Astrocyte (in vitro differentiated cells and primary cell): ENCODE measurements at places on chromosomes 7 and 10.

- DNase-seq = no peak
These were observed 180.1 kb upstream of the MKLN1 start for GRCh38 chr7:131147604-131148003.

- peak; percentile 9 for DNase-seq
These were observed 91.6 kb downstream of the RNF32 start for GRCh38 chr7:156732091-156732625.

- peak; percentile 98 for DNase-seq
These were observed 26.4 kb upstream of the SRGN start for GRCh38 chr10:69061305-69062161.

GRCh38 chr7:136698977-136699376, 169.5 kb upstream of the CHRM2 start:
- no peak for DNase-seq

DNA sequence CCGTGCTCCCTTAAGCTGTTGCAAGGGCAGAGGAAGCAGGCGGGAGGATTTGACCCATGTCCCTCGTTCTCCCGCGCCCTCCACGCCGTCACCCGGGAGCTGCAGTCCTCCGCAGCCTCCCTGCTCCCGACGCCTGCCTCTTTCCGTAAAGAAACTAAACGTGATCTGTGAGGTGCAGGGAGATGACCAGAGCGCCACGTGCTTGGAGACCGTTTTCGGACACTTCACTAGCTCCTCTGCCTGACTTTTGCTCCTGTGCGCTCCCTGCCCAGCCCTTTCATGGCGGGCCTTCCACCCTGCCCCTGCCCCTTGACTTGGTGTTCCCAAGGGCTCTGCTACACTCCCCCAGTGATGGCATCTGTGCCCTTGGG, 171.2 kb downstream of the LSM5 start:
- no peak for DNase-seq

DNA sequence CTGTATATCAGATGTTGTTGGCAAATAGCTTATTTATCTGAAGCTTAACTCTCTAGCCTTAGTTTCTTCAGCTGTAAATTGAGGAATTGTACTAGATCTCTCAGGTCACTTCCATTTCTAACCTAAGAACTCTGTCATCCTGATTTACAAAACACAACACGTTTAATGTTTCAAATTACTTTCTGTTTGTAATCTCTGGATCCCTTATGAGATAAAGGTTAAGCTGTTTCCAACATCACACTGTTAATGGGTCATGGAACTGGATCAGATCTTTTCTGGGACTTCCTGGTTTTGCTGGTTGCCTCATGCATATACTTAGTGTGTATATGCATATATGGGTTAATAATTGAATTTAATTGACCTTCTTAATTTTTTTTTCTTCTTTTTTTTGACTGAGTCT, 9.9 kb downstream of the SAMD8 start:
- DNase-seq = no peak

DNA sequence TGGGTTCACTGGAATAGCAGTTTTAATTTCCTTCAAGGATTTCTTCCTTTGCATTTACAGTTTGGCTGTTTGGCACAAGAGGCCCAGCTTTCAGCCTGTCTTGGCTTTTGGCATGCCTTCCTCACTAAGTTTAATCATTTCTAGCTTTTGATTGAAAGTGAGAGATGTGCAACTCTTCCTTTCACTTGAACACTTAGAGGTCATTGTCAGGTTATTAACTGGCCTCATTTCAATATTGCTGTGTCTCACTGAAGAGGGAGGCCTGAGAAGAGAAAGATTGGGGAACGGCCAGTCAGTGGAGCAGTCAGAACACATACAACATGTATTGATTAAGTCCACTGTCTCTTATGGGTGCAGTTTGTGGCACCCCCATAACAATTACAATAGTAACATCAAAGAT, 33.9 kb downstream of the PTTG1IP2 start:
- no peak for DNase-seq

DNA sequence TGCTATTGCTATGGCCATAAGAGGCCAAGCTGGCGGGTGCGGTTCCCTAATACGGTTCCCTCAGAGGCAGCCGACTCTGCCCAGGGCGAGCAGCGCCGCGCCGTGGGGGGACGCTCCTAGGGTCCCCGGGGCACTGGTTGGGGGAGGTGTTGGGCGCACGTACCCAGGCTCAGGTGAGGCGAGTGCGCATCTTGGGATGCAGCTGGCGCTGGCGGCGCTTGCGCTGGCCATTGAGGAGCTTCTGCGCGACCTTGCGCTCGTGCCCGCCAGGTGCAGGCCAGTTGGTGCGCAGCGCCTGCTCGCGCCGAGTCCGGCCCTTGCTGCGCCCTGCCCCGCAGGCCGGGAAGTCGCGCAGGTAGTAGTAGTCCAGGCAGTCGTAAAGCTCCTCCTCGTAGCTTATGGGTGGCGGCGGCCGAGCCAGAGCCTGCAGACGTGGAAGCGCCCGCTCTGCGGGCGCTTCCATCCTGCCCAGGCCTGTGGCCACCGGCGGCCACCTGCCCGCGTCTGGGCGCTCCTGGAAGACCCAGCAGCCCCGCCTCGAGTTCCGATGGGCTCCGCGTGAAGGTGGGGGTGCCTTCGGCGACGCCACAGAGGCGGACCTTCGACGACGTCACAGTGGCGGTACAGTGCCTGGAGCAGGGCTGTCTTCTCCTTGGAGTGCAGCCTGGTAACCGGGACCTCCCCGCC, at the start of gene NUPR2:
Gene NUPR2, minus strand, starts transcription at position 566 of the 687 bp plus-strand sequence. Its CDS starts 103 bp downstream, at position 463.
- no peak for DNase-seq

- DNase-seq = no peak
These were observed 1.0 kb upstream of the LRRTM3 start for GRCh38 chr10:66924674-66925345.

GRCh38 chr10:1980459-1980858, 243.1 kb upstream of the ADARB2 start:
- DNase-seq = no peak

DNA sequence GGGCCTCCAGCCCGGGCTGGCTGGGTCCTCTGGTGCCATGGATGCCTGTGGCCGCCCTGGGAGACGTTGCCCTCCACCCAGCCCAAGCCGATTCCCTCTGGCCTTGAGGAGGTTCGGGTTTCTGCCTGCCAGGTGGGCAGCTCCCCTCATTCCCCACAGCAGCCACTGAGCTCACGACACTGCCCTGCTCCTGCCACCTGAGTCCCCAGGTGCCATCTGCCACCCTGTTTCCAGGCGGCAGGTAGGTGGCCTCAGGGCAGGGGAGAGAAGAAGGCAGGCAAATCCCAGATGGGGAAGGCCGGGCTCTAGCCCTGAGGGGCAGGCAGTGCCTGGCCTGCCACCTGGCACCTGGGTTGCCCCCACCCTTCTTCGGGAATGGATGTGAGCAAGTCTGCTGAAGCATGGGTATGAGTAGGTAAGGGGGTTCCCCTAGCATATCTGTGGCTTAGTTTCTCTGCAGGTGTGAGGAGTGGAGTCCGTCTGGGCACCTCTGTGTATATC, 92.2 kb upstream of the PPIF start:
- DNase-seq = no peak

DNA sequence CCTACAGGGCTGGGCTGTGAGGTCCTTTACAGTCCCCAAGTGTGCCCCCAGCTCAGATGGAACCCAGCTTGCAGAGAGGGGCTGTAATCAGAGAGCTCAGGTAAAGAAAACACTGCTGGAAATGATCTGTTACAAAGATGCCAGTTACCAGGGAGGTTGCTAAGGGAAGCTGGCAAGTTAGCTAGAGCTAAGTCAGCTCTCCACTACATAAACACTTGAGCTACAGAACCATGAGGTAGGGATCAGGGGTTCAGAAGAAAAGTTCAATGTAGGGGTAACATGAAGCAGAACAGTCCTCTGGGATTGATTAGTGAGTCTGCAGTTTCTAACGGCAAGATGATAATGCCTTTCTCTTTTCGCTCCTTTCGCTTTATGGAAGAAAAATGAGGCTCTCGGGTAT, 53.1 kb upstream of the TM9SF3 start:
- DNase-seq = no peak

DNA sequence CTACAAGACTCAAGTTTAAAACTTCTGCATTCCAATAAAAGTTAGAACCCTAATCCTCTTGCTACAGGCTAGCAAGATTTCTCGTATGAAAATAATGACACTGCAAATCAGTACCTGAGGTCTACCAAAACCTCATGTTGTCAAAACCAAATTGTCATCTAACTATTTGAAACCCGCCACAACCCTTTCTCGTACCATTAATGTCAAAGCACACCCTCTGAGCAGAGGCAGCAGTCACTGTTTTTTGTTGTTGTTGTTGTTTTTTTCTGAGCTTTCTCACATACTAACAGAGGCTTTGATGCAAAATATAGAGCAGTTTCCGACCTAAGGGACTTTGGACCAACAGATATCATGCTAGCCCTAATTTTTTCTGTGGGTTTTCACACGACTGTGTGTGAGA, 563.9 kb upstream of the C7orf33 start:
- DNase-seq = no peak

DNA sequence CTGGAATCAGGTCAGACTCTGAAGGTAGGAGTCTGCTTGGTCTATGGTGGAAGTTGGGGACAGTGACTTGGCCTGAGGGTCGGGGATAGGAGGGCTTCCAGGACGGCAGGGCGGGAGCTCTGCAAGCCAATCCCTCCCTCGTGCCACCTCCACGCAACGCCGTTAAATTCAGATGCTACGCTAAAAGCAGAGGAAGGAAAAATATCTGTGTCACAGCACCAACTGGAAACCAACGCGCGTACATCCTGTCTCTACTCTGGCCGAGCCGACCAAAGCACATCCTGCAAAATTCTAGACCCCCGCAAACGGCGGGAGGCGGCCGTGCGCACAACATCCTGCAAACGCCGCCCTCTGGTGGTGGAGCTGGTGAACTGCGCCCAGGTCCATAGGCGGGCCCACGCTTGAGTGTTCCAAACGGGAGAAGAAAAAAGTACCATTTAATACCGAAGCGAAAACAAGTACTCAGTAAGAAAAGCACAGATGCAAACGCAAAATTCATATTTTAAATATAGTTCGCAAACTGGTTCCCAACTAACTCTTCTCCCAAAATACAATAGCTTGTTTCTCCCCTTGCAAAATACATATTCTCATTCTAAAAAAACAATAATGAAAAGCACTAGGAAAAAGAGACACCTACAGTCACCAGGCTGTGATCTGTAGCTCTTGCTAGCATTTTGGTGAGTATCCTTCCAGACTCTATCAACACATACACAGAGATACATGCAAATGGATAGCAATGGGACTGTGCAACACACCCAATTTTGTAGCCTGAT, 45.7 kb upstream of the HSPA12A start:
- peak; percentile 50 for DNase-seq

- no peak for DNase-seq
These were observed 94.9 kb upstream of the TCF7L2 start for GRCh38 chr10:112855134-112855533.

DNA sequence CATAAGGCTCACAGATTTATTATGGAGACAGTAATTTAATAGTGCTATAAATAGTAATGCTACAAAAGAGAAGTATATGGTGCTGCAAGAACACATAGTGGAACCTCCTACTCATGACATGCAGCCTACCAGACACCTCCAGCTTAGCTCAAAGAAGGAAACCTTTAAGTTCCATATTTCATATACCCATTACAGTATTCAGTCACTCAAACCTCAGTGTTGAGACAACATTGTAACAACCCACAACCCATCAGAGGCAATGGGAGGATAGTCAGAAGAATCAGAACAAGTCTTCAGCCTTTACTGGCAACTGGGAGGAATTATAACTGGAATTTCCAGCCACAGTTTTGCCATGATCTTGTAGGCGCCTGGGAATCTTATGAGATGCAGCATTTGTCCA, 186.3 kb upstream of the VSTM2A start:
- DNase-seq = no peak

DNA sequence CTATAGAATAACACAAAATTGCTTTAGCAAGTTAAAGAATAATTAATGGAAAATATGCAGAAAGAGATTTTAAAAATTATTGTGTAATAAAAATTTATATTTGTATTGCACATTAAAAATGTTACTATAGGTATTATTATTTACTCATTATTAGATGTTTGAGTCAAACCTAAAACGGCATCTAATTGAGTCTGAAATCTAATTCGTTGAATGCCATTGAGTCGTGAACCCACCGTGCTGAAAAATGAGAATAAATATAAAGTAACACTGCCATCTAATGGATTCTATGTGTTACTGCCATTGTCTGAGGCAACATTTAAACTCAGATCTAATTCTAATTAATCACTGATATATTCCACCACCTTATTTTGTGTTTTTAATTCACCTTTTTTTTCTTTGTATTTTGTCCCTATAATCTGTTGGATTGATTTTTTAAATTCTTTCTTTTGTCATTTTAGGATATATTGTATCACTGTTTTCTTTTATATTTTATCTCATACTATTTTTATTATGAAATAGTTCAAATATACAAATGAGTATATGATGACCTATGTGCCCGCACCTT, 62.2 kb downstream of the SAMD9 start:
- peak; percentile 18 for DNase-seq

DNA sequence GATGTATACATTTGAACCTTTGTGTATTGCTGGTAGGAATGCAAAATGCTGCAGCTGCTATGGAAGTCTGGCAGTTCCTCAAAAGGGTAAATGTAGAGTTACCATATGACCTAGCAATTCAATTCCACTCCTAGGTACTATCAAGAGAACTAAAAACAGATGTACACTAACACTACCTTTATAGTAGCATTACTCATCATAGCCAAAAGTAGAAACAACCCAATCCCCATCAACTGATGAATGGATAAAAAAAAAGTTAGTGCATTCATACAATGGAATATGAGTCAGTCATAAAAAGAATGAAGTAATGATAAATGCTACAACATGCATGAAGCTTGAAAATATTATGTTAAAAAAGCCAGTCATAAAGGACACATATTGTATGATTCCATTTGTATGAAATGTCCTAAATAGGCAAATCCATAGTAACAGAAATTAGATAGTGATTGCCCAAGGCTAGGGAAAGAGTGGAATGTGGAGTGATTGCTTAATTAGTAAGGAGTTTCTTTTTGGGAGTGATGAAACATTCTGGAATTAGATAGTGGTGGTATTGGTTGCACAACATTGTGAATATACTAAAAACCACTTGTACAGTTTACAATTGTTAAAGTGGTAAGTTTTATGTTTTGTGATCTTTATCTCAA, 96.4 kb upstream of the AOAH start:
- DNase-seq = peak; percentile 56

DNA sequence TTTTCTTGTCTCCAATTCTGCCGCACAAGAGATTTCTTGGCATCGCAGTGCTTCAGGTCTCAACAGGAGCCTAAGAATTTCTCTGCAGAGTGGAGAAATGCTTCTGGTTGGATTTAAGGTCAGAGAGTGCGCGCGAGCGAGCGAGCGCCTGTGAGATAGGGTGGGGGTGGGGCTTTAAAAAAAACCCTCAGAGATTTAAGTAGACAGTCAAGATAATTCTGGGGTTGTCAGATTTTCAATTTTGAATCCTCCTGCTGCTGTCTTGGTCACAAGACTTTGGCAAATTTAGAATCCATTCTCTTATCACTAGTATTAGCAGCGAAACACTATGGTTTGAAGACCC, 49.7 kb downstream of the CPEB3 start:
- peak; percentile 10 for DNase-seq

- no peak for DNase-seq
These were observed 45.8 kb downstream of the NRF1 start for GRCh38 chr7:129657363-129657762.
